ENCODE measurements at places on chromosomes 12 and 14.

- DNase-seq = no peak
Observed at GRCh38 chr14:64137657-64138290, 156.4 kb downstream of the ESR2 start.

DNA sequence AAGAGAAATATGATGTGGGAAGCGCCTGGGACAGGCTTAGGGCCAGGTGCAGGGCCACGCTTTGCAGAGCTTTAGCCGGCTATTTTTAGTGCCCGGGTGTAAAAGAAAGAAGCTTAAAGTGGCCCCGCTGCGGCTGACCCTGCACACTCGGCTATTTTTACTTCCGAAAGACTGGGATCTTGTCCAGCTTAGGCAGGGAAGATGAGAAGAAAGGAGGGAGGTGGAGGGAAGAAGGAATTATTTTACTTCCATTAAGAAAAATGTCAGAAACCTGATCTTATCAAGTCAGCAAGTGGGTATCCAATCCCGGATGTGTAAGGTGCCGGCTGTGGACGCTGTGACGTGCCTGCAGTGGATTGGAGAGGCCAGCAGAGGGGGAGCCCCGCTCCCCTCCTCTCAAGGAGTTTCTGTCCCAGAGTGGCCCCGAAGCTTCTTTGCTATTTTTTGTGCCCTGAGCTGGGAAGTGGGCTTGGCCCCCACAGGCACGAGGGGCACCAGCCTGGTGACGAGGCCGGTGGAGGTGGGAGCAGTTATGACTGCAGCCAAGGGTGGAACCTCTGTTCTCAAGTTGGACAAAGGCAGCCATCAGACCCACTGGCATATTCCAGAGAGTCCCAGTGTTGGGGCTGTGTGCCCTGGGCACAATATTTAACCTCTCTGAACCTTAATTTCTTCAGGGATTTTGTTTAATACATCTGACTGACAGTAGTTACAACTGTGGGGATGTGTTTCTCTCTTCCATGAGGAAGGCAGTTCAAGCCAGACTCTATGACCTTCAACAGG is 97.7 kb downstream of the ESRRB start:
- no peak for DNase-seq

- DNase-seq = no peak
Observed at GRCh38 chr14:31508135-31508534, 20.3 kb upstream of the GPR33 start.

DNA sequence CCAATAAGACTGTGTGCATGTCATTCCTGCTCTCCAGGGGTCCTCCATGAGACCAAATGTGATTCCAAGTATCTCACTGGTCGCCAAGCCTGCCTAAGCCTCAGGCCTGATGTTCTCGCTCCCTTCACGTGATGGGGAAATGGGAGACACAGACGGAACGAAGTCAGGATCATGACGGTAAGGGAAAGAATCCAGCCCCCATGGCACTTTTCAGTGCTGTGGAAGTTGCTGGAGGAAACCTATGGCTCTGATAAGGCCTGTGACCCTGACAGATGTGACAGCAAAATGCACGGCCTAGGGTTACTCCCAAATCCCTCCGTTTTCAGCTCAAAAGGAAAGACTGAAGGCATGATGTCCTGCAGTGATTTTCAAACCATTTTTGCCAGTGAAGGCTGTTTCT is 184.9 kb downstream of the CALM1 start:
- DNase-seq = no peak

GRCh38 chr12:89237763-89238162 is 114.5 kb downstream of the DUSP6 start:
- DNase-seq = no peak

DNA sequence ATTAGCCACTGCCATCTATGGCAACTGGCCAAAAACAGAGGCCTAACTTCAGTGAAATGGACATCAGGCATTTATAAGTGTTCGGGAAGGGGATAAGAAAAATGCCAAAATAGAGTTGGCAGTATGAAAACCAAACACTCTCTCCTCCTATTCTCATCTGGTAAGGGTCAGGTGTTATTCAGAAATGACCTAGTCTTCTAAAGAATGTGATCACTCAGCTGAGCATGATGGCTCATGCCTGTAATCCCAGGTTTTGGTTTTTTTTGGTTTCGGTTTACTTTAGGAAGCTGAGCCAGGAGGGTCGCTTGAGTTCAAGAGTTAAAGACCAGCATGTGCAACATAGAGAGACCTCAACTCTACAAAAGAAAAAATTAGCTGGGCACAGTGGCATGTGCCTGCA is 170.3 kb downstream of the GRIN2B start:
- DNase-seq = no peak

- DNase-seq = no peak
Observed at GRCh38 chr14:75549169-75549568, 26.9 kb downstream of the BATF start.

- no peak for DNase-seq
Observed at GRCh38 chr14:87916103-87916885, 76.7 kb downstream of the GALC start.

DNA sequence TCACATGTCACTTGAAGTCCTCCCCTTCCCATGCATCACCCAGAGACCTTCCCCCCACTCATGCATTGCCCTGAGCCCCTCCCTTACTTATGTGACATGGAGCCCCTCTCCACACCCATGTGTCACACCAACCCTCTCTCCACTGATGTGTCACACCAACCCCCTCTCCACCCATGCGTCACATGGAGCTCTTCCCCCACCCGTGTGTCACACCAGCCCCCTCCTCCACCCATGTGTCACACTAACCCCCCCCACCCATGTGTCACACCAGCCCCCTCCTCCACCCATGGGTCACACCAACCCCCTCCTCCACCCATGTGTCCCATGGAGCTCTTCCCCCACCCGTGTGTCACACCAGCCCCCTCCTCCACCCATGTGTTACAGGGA is 30.4 kb downstream of the RTL1 start:
- DNase-seq = no peak

DNA sequence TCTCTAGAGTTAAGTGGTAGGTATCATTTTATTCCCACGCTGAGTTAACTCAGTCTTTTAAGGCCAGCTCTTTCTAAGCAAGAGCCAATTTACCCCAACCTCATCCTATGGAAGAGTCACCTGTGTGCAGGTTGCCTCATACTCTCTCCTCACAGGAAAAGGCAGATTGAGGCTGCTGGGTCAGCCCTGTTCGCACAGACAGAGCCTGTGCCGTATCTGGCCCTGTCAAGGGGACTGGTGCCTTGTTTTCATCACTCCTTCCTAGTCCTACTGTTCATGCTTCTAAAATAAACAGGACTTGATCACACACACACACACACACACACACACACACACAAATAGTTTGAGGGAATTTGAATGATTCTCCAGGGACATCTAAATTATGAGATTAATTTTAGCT is 285.0 kb downstream of the SLC6A15 start:
- DNase-seq = no peak

- no peak for DNase-seq
Observed at GRCh38 chr14:47857646-47858045, 182.2 kb upstream of the MDGA2 start.

GRCh38 chr12:1613860-1614259 is 15.2 kb upstream of the WNT5B start:
- no peak for DNase-seq

DNA sequence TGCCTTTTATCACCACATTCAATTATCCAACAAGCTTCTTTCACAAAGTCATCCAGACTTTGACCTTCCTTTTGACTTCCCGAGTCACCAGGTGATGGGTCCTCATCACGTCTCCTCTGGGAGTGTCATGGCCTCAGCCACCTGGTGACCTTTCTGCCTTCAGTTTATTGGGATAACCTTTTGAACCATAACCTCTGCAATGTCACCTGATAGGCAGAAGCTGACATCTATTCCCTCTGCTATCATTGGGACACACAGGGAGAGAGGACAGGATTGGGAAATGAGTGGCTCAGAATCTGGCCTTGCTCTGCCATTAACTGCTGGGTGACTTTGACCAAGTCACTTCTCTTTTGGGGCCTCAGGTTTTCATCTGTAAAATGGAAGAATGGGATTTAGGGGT is 388.7 kb downstream of the NUAK1 start:
- no peak for DNase-seq

GRCh38 chr12:32566663-32567295 is 112.3 kb upstream of the DNM1L start:
- no peak for DNase-seq

DNA sequence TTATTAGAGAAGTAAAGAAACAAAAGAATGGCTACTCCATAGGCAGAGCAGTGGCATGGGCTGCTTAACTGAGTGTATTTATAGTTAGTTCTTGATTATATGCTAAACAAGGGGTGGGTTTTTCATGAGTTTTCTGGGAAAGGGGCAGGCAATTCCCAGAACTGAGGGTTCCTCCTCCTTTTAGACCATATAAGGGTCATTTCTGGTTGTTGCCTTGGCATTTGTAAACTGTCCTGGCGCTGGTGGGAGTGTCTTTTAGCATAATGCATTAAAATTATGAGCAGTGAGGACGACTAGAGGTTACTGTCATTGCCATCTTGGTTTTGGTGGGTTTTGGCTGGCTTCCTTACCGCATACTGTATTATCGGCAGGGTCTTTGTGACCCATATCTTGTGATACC is 40.1 kb downstream of the CCDC60 start:
- no peak for DNase-seq

GRCh38 chr12:105504286-105504685 is 173.8 kb downstream of the C12orf75 start:
- DNase-seq = no peak

DNA sequence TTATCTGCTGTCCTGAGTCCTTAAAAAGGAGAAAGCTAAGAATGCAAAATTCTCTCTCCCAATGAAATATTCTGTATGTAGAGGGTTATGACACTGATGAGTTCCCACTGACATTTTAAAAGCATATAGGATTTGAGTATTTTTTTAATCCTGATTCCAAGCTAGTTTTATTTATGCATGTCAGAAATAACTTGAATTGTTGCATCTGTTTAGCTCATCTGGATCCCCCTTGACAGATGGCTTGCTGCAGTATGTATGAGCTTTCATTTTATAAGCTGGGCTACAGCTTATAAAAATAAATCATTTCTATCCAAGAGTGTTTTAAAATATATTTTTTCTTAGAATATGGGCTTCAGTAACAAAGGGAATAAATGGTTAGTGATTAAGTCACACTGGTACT is 495.3 kb downstream of the NELL2 start:
- no peak for DNase-seq

DNA sequence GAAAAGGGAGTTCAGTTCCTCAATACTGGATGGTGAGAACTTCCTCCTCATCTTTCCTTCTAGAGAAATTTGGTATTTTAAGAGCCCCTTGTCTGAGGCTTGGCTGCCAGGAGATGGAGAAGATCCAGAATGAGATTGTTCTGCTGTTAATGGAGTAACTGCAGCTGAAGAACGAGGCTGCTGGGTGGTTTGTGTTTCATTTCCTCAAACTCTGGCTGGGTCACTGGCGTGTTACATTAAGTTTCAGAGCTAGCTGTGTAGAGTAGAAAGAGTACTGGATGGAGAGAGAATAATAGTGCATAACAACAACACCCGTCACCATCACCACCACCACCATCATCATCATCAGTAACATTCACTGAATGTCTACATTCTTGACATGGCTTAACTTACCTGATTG is 325.0 kb upstream of the TBX3 start:
- no peak for DNase-seq

All from stimulated activated CD4-positive, alpha-beta T cell treated with anti-CD3 and anti-CD28 coated beads, TNF-alpha, amount 100 ng/mL, for 4 hours (primary cell).